ENCODE measurements at places on chromosomes 2 and 18.

DNA sequence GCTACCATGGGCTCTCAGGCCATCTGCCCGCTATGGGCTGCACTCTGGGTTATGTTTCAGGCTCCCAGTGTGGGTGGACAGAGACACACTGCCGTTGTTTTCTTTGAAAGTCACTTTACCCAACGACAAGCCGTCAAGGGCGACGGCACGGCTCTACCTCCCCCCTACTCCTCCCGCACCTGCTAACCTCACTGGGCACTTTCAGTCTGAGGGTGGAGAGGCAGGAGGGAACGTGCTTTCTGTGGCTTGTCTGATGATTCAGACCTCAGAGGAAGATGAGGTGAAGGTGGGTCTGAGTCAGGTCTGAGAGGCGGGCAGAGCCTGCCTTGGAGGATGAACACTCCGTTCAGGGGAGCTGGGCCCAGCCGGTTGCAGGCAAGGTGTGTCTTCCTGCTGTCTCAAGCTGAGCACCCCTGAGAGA is 147.6 kb upstream of the HDAC4 start:
- peak; percentile 22 for DNase-seq

- no peak for DNase-seq
These were observed 99.4 kb downstream of the CBLN2 start for GRCh38 chr18:72444798-72445155.

GRCh38 chr2:160394153-160394552 is 99.5 kb downstream of the RBMS1 start:
- peak; percentile 62 for DNase-seq

DNA sequence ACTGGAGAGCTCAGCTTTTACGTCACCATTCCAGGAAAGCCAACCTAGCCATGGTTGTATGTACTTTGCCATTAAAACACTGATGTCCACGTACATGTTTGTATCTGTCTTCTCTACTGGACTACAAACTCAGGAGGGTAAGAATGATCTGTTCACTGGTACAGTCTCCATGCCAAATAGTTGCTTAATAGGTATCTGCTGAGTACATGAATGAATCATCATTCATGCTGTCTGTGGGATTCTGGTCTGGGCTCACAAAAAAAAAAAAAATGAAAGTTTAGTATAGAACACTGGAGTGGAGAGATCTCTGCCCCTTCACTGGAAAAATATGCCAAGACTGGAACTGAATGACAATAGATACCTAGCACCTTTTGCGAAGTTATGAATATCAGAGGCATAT is 102.6 kb upstream of the ITGA4 start:
- no peak for DNase-seq

DNA sequence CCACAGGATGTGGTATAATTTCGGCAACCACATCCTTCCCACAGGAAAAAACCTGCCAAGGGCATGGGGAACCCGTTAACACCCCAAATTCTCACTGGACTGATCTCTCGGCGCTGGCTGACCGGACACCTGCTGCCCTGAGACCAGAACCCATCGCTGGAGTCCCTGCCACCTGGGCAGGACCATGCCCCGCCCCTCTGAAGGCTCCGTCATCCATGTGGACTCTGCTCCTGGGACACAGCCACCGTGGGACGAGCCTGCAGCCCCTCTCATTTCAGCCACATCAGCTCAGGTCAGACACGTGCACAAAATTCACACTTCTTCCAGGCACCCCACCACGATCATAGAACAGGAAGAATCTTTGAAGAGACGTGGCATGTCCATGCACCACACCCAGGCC is 108.2 kb downstream of the ZNF516 start:
- DNase-seq: no peak

DNA sequence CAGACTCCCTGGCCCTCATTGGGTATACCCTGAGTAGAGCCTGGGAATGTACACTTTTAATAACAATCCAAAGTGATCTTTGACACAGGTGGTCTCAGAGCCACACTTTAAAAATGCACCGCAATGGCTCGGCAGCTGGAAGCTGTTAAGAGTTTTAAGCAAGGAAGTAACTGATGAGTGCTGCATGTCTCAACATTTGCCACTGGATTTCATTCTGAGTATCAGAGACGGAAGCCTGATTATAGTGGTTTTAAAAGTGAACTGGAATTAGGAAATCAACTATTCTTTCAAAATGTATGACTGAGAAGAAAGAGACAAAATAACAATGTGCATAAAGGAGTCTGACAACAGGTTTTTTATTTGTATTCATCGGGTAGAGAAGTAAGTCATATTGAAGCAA is 7.5 kb downstream of the MBOAT2 start:
- no peak for DNase-seq

DNA sequence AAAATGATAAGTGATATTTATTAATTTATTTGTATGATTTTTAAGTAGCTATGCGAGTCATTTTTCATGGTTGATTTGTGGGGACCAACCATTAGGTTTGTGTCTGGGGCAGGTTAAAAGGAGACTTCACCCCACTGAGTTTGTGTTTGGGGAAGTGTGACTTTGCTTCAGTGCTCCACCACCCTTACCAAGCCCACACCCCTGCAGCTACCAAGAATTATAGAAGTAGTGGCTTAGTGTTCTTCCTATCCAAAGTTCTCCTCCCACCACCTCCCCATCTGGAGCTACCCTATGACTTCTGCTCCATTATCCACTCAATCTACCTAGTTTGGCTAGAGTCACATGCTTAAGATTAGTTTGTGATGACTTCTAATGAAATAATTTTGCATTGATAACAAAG is 182.1 kb upstream of the ZEB2 start:
- DNase-seq: no peak

GRCh38 chr2:202270487-202270886 is 4.9 kb downstream of the NOP58 start:
- DNase-seq: no peak

All from CD4-positive, alpha-beta memory T cell (primary cell).